ENCODE measurements at places on chromosomes 5 and 9.

GRCh38 chr5:149437391-149438040 is 58.4 kb upstream of the IL17B start:
- DNase-seq: no peak

GRCh38 chr9:114080773-114081440 is 2.8 kb upstream of the AMBP start:
- no peak for DNase-seq

DNA sequence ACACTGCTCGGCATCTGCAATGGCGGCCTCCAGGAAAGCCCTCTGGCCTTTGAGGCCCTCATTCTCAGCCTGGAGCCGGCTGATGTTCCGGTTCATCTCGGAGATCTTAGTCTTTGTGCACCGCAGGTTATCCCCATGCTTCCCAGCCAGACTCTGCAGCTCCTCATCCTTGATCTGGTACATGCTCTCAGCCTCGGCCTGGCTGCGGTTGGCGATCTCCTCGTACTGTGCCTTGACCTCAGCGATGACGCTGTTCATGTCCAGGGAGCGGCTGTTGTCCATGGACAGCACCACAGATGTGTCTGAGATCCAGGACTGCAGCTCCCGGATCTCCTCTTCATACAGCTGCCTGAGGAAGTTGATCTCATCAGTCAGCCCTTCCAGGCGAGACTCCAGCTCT is 21.9 kb downstream of the CEP120 start:
- DNase-seq: no peak

- no peak for DNase-seq
Observed at GRCh38 chr9:18361646-18362045, 112.3 kb upstream of the ADAMTSL1 start.

- peak; percentile 48 for DNase-seq
Observed at GRCh38 chr5:1176473-1177391, 24.7 kb upstream of the SLC6A19 start.

- DNase-seq: no peak
Observed at GRCh38 chr5:77305956-77306355, 95.5 kb downstream of the PDE8B start.

GRCh38 chr5:135212361-135213026 is 178.5 kb upstream of the PITX1 start:
- no peak for DNase-seq

- DNase-seq: no peak
Observed at GRCh38 chr5:65817931-65818330, 95.9 kb downstream of the NLN start.

- DNase-seq: no peak
Observed at GRCh38 chr5:131084436-131084835, 80.6 kb downstream of the HINT1 start.

GRCh38 chr9:34958411-34958982 is 412 bp downstream of the PHF24 start:
- DNase-seq: no peak

- DNase-seq: peak; percentile 10
Observed at GRCh38 chr9:120099065-120099464, 480.9 kb downstream of the CDK5RAP2 start.

GRCh38 chr5:88836195-88836838 is 46.7 kb downstream of the MEF2C start:
- DNase-seq: no peak

DNA sequence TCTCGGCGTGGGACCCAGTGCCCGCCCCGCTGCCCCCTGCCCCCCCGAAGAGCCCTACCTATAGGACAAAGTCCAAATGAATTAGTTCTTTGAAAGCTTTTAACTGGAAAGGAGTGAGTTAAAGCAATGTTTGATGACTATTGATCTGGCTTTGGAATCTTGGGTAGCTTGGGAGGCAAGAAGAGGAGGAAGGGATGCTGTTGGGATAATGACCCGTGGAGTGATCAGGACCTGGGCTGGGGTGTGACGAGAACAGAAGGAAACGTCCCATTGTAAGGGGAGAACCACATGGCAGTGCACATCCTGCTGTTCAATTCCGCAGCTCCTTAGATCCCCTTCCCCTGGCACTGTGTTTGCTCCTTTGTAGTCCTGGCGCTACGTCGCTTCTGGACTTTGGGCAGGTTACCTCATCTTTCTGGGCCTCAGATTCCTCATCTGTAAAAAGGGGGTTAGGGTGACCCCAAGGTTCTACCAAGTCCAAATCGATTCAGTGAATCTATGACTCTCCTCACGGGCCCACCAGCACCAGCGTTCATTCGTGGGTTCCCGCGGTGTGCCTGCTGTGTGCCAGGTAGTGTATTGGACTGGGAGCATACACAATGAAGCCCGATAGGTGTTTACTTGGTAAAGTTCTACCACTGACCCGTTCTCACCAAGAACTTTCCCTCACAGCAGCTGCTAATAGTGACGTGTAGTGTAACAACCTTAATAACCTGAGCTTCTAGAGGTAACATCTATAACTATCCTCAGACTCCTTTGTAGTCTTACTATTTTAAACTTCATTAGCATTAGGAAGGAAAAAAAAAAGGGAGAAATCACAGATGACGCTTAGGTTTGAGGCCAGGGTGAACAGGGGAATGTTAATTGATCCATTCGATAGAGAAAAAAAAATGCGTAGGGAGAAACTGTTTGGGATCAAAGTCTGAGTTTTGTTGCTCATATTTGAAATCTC is 1.1 kb upstream of the NADK2 start:
- DNase-seq: peak; percentile 8

- DNase-seq: no peak
Observed at GRCh38 chr5:147384346-147385193, 125.3 kb downstream of the DPYSL3 start.

DNA sequence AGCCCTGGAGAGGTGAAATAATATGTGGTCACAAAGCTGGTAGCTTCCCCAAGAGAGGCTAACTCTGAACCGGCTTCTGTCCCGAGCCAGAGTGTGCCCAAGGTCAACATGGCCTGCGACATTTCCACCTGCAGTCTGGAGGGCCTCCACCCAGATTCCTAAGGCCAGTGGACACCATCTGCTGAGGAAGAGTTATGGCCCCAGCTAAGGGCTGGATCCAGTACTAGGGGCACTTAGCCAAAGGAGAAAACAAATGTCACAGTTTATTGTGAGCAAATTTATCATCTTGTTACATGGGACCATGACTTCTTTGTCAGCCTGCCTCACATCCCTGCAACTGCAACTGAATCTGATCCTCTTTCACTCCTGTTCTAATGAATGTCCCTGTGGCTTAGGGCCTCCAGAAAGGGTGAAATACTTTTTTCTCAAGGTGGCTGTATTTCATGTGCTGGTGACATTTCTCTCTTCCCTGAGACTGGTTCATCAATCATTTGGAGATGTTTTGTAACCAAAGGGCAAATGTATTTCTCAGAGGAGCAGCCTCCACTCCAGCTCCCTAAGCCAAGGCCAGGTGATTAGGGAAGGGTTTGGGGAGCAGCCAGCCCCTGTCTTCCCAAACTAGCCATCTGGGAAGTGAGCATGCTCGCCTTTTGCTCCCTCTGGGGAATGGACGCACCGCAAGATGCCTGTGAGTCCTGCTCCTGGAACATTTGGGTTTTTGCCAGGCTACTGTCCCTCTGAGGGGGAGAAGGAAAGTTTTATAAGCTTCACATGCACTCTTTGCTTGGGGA is 148.3 kb downstream of the CMYA5 start:
- no peak for DNase-seq

- DNase-seq: no peak
Observed at GRCh38 chr9:97418880-97419279, 7.0 kb downstream of the TDRD7 start.

- peak; percentile 42 for DNase-seq
Observed at GRCh38 chr5:154365823-154366222, 80.0 kb upstream of the SAP30L start.

DNA sequence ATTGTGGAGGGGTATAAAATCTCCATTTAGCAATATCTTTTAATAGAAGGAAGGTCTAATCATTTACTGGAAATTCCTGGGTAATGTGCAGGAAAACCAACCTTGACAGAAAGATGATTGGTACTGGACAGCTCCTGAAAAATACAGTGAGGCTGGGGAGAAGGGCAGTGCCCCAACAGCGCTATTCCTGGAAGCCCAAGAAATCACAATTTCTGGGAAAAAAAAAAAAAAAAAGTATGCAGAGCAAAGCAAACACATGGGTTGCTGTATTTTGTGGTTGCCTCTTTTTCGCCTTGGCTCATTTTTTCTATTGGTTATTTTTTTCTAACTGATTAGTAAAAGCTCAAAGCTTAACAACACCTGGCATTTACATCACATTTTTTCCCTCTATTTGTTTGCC is 249.7 kb downstream of the ENC1 start:
- no peak for DNase-seq

- no peak for DNase-seq
Observed at GRCh38 chr5:90873033-90873517, 314.5 kb downstream of the ADGRV1 start.

DNA sequence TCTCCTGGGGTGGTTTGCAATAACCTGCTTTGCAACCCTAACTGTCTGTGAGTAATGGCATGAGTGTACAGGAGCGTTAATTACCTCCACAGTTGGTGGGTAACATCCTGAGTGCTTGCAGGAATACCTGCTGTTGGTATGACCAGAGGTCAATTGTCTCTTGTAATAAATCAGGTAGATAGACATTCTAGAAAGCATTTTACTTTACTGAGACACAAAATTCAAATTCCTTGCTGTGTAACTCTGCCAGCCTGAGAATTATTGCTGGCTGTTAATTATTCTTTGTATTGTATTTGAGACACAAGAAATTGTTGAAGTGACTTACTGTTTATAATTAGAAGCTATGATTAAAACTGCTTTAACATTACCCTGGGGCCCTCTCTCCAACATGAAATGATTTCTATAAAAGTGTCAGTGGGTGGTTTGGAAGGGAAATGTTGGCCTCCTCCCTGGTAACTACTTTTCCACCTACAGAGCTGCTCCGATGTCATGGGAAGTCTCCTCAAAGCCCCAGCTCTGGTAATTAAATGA is 150.8 kb upstream of the ADCY2 start:
- no peak for DNase-seq

DNA sequence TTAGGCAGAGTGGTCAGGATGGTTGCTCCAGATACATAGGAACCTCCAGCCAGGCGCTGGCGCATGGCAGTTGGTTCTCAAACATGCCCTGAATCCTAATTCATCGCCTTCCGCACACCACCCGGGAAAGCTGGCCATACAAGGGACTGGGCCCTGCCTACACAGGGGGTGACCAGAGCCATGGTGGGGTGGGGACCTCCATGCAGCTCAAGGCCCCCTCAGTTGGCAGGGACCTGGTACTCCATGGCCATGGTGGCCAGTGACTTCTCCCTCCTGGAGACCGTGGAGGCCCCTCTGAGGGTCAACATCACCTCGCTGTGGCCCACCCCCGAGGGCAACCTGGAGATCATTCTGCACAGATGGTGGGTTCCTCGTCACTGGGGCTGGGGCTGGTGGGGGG is 26.8 kb downstream of the PAEP start:
- DNase-seq: no peak

DNA sequence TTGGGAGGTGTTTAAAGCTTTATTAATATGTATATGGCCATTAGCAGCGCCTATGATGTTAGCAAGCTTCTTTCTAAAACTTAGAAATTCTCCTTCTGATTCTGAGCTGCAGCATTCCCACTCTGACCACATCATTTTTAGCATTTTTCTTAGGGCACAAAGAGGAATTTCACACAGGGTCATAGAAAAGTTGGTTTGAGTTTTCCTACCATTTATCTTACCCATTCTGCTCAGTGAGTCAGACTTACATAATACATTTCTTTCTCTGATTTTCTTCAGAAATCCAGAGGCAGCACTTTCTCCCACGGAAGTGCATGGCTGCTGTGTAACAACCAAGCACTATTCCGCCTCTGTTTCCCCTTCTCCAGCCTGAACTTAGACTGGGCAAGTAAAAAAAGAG is 246.6 kb downstream of the ARL15 start:
- DNase-seq: peak; percentile 66

- DNase-seq: no peak
Observed at GRCh38 chr9:92895812-92896436, 18.1 kb upstream of the ZNF484 start.

- DNase-seq: no peak
Observed at GRCh38 chr5:30725073-30725472, 468.4 kb upstream of the CDH6 start.

GRCh38 chr5:143016777-143017516 is 246.8 kb downstream of the ARHGAP26 start:
- DNase-seq: no peak

GRCh38 chr5:177116631-177117373 is 16.8 kb upstream of the NSD1 start:
- no peak for DNase-seq

GRCh38 chr9:99210572-99210971 is 11.2 kb downstream of the ALG2 start:
- DNase-seq: no peak

- DNase-seq: peak; percentile 28
Observed at GRCh38 chr5:90898326-90899013, 339.9 kb downstream of the ADGRV1 start.

GRCh38 chr9:36337002-36337401 is 63.1 kb downstream of the RNF38 start:
- DNase-seq: no peak

- no peak for DNase-seq
Observed at GRCh38 chr9:116717150-116717549, 30.0 kb downstream of the TRIM32 start.

- DNase-seq: no peak
Observed at GRCh38 chr5:96175090-96175489, 213.4 kb upstream of the ELL2 start.

Data from HT1080 (cell line).